Endodermal cell (in vitro differentiated cells): ENCODE measurements at places on chromosomes 7 and 10. TPM values are rescaled to one million over a fixed set of nuclear protein-coding genes. Genes with fewer than 3 reads are reported as not detected.

The LMOD2 gene
- not detected in 3 replicates for total RNA-seq

The CTAGE4 gene
- total RNA-seq, result 2.1 to 7.3 TPM (median 6.3 TPM) in 3 replicates

The LUC7L2 gene
- total RNA-seq, result 65.5 and 71.0 TPM in 2 replicates

The TSPAN13 gene
- 34.9 TPM in 2 replicates for total RNA-seq

The HOXA10 gene
- not detected in 2 replicates for total RNA-seq

The MSMB gene
- total RNA-seq, result 1.7 to 2.4 TPM (median 2.0 TPM) in 3 replicates

The ZNF511 gene
- 48.1 to 152 TPM (median 49.2 TPM) in 3 replicates for total RNA-seq

The NKX1-2 gene
- 2.4 and 3.3 TPM in 2 replicates for total RNA-seq

The ATE1 gene
- 20.0 to 34.1 TPM (median 32.2 TPM) in 3 replicates for total RNA-seq

The ETV1 gene
- total RNA-seq, result 15.8 to 32.8 TPM (median 19.8 TPM) in 3 replicates

- H3K4me1 ChIP-seq, result no peaks in the 10 kb centered on the region
- no peak overlapping the region for H3K4me3 ChIP-seq
- H3K27me3 ChIP-seq, result no peaks in the 10 kb centered on the region
- no peaks in the 10 kb centered on the region for H3K36me3 ChIP-seq
- no peak for DNase-seq
Measured at GRCh38 chr10:131424053-131424452, 112.5 kb upstream of the TCERG1L start.

DNA sequence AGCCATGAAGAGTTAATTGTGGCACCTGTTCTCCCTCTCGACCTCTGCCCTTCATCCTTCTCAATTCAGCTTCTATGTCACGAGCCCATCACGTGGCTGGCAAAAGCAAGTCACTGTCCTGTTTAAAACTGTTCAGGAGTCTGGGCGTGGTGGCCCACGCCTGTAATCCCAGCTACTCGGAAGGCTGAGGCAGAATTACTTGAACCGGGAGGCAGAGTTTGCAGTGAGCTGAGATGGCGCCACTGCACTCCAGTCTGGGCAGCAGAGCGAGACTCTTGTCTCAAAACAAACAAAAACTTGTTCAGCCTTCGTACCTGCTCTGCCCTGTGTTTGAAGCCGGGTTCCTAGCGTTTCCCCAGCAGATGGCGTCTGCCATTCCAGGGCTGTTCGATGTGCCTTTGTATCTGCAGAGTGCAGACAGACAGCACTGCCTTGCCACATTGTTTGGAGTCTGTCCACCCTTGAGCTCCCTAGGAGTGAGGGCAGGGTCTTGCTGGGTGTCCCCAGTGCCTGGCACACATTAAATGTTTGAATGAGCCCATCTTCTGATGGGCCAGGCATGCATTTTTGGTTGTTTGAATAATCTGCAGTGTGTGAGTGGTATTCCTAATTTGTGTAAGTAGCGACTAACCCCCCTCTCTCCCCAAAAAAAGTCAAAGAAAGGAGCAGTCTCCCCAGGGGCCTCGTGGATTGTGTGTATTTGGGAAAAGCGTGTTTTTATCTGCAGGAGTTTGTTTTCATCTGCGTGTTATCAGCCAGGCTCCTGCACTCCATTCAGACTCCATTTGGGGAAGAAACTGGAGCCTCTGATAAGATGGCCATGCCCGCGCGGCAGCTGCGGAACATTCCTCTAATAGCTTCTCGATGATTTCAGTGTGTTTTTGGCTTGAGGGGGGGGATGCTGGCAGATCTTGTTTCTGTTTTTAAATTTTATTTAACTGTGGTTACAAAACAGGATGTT lies 61.2 kb downstream of the DNAJB6 start:
- peak; percentile 83 for DNase-seq
- peaks cover 3% of the 10 kb centered on the region for H3K4me1 ChIP-seq
- H3K27ac ChIP-seq, result peak overlapping the region; percentile 5
- no peaks in the 10 kb centered on the region for H3K27me3 ChIP-seq
- H3K4me3 ChIP-seq, result no peak overlapping the region

- no peak overlapping the region for H3K4me3 ChIP-seq
- H3K4me1 ChIP-seq, result no peaks in the 10 kb centered on the region
- DNase-seq, result no peak
- no peaks in the 10 kb centered on the region for H3K36me3 ChIP-seq
- H3K27ac ChIP-seq, result no peak overlapping the region
- no peaks in the 10 kb centered on the region for H3K27me3 ChIP-seq
Measured at GRCh38 chr7:124643311-124643811, 122.2 kb downstream of the GPR37 start.

DNA sequence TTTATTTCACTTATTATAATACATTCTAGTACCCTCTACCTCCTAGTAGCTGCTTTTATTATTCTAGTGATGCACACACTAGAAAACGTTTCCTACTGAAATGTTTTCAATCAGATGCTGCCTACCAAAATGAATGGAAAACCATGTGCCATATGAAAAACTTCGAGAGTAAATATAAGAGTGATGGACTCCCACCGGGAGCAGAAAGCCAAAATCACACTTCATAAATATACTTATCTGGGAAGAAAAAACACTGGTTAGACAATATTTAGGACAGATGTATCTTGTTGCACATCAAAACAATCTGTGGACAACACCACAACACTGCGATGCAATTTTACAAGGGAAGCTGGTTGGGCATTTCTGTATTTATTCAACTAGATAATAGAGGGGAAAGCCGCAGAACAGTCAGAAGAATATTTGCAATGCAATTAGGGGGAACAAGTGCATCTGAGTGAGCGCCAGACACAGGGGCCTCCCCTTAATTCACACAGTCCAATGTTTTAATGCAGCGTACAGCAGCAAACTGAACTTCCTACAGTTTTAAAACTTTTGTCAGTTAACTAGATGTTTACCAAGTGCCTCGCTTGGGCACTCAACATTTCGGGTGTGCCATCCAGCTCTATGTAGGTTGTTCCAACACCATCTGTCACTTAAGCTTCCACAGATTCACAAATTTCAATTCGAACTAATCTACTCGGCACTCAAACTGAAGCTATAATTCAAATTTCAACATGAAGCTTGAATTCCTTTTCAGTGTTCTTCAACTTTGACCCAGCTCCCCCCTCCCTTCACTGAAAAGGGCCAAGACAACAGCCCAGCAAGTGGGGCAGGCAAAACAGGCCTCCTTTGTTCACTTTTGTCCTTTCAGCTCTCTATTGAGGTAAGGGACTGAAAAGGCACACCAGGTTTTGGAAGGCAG lies 7.4 kb downstream of the NRCAM start:
- peak overlapping the region; percentile 95 for H3K27ac ChIP-seq
- H3K4me3 ChIP-seq, result no peak overlapping the region
- no peaks in the 10 kb centered on the region for H3K4me1 ChIP-seq
- no peaks in the 10 kb centered on the region for H3K36me3 ChIP-seq
- no peak for DNase-seq

DNA sequence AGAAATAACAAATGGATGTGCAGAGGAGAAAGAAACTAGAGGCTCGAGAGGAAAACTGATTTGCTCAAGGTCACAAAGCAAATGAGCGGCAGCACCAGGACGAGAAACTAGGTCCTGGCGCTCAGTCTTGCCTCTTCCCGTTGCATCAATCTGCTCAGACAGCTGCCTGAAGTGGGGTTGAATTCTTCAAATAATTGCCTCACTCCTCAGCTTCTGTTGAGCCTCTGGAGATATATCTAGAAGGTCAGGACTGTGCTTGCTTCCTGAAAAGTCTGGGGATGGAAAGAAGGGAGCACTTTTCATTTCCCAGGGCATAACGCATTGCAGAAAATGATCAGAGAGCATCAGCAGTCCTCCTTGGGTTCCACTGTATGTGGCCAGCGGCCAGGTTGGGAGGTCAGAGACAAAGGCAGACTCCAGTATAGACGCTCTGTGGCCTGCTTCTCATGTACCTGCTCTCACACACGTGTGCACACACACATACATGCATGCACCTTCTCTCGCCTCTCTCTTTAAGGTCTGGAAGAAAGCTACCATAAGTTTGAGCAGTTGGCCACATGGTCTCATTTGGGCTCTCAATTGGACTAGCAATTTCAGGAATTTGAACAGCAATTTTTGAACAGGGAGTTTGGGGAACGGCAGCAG lies 83.7 kb upstream of the DUSP5 start:
- DNase-seq, result no peak
- no peak overlapping the region for H3K27ac ChIP-seq
- no peaks in the 10 kb centered on the region for H3K27me3 ChIP-seq
- no peaks in the 10 kb centered on the region for H3K36me3 ChIP-seq

GRCh38 chr7:99369767-99370391 lies 4.7 kb upstream of the ARPC1B start:
- no peak overlapping the region for H3K4me3 ChIP-seq
- H3K27me3 ChIP-seq, result no peaks in the 10 kb centered on the region
- H3K36me3 ChIP-seq, result peaks cover 30% of the 10 kb centered on the region
- no peak overlapping the region for H3K27ac ChIP-seq
- no peak for DNase-seq

- no peak overlapping the region for H3K27ac ChIP-seq
- no peak for DNase-seq
- no peak overlapping the region for H3K4me3 ChIP-seq
- H3K4me1 ChIP-seq, result no peaks in the 10 kb centered on the region
Measured at GRCh38 chr10:122236690-122237306, 34.3 kb upstream of the BTBD16 start.

- no peaks in the 10 kb centered on the region for H3K27me3 ChIP-seq
- H3K27ac ChIP-seq, result no peak overlapping the region
- no peaks in the 10 kb centered on the region for H3K36me3 ChIP-seq
Measured at GRCh38 chr7:33836797-33837355, 68.5 kb upstream of the BMPER start.

DNA sequence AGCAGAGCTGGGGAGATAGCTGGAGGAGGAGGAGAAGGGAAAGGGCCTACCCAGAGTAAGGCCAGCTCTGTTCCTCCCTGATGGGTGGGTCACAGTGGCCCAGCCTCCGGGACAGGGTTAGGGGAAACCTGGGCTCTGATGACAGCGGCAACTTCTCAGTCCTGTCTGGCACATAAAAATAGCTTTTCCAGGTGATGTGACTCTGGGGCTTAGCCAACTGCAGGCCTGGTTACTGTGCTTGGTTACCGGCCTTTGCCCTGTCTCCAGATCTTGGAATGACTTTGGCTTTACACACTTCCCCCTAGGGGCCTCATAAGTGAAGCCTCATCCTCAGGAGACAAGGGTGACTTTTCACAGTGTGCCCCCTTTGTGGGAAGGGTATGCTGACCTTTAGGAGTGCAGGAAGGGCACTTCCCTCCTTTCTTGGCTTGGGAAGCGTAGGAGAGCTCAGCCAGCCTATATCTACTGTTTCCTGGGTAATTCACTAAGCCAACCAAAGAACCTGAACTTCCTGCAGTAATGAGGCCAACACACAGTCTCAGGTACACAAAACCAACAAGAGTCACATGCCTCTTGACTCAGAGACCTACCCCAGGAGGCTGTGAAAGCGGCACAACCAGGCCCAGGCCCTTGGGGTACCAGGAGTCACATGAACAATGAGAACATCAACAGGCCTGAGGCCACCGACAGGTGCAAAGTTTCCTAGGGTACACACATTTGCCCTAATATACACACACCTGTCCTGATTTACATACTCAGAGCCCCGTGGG lies 11.7 kb upstream of the HILPDA start:
- no peaks in the 10 kb centered on the region for H3K27me3 ChIP-seq
- no peak overlapping the region for H3K4me3 ChIP-seq
- no peak overlapping the region for H3K27ac ChIP-seq
- no peaks in the 10 kb centered on the region for H3K36me3 ChIP-seq
- no peak for DNase-seq

DNA sequence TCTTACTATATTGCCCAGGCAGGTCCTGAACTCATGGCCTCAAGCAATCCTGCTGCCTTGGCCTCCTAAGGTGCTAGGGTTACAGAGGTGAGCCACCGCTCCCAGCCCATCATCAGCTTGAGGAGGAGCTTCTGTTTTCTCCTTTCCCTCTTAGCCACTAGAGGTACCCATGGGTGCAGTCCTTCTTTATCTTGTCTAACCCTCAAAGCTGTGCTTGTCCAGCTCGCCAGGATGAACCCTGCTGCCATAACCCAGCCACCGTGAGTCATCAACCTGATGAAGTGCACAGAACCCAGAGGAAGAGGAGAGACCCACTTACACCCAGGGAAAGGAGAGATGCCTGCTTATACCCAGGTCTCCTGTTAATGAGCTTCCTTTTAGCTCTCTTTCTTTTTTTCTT lies 133.4 kb downstream of the CUL2 start:
- no peaks in the 10 kb centered on the region for H3K27me3 ChIP-seq
- H3K36me3 ChIP-seq, result no peaks in the 10 kb centered on the region
- no peak for DNase-seq

DNA sequence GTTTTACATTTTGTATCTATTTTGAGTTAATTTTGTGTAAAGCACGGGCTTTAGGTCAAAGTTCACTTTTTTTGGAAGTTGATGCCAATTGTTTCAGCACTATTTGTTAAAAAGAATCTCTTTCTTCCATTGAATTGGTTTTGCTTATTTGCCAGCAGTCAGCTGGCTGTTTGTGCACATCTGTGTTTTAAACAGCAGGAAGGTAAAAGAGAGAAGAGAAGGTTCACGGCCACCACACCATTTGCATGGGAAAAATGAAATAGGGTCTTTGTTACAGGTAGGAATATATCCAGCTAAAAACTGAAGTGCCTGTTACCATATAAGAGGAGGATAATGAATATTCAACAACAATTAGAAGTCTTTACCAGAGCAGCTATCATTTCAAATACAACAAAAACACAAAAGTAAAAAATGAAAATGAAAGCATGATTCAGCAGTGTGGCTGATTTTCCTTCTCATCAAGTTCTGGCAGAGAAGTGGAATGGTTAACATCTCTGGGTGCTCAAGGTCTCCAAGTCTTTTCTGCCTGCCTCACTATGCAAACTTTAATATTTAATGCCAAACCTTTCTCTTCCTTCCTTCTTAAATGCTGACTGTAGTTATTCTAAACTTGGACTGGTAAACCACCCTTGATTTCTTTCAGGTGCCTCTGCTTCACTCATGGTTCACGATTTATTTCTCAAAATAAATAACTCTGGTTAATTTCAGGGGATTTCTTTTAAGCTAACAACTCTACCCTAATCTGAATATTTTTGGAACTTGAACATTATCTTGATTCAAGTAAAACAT lies 841.5 kb downstream of the GRM8 start:
- H3K4me1 ChIP-seq, result peaks cover 5% of the 10 kb centered on the region
- H3K27me3 ChIP-seq, result no peaks in the 10 kb centered on the region

DNA sequence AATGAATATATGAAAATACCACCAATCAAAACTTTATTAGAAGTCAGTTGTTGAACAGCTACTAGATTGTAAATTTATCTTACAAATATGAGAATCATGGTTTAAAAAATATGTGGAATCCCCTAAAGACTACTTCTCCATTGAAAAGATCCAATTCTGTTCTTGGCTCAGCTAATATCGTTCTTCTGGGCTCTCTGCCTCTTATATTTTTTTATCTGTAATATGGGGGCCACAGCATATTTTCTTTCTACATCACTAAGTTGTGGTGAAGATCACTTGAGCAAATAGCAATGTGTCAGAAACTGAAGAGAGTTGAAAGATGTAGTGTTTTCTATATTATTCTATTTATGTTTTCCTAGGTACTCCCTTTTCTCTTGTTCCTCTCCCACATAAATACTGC lies 198.1 kb downstream of the FZD1 start:
- DNase-seq, result no peak
- no peak overlapping the region for H3K4me3 ChIP-seq
- H3K36me3 ChIP-seq, result no peaks in the 10 kb centered on the region

GRCh38 chr7:25121599-25121998 lies 3.5 kb downstream of the CYCS start:
- DNase-seq, result peak; percentile 17
- peaks cover 45% of the 10 kb centered on the region for H3K36me3 ChIP-seq
- H3K4me1 ChIP-seq, result no peaks in the 10 kb centered on the region
- H3K27ac ChIP-seq, result no peak overlapping the region
- H3K4me3 ChIP-seq, result no peak overlapping the region
